MCF 10A (cell line): ENCODE measurements at places on chromosomes 11 and 22. TPM values are rescaled to one million over a fixed set of nuclear protein-coding genes. Genes with fewer than 3 reads are reported as not detected.

OR10A2 gene
- not detected in 2 replicates for total RNA-seq

LRRC51 gene
- total RNA-seq: 9.3 and 9.5 TPM in 2 replicates

CHRM1 gene
- not detected in 2 replicates for total RNA-seq

MOGAT2 gene
- not detected in 2 replicates for total RNA-seq

INTS4 gene
- total RNA-seq: 21.6 and 25.2 TPM in 2 replicates

OR8K1 gene
- not detected in 2 replicates for total RNA-seq

WNT7B gene
- total RNA-seq: 0.28 and 0.39 TPM in 2 replicates

OLFML1 gene
- total RNA-seq: not detected in 2 replicates

DNAJB13 gene
- total RNA-seq: 0.29 and 0.30 TPM in 2 replicates

CARD16 gene
- total RNA-seq: 14.0 and 14.4 TPM in 2 replicates

PANX2 gene
- 0.77 and 2.7 TPM in 2 replicates for total RNA-seq

OR10D3 gene
- total RNA-seq: not detected in 2 replicates

CRYAB gene
- total RNA-seq: 1.2 and 2.5 TPM in 2 replicates
